AG09319 (cell line): ENCODE measurements at places on chromosomes 3 and 15.

DNA sequence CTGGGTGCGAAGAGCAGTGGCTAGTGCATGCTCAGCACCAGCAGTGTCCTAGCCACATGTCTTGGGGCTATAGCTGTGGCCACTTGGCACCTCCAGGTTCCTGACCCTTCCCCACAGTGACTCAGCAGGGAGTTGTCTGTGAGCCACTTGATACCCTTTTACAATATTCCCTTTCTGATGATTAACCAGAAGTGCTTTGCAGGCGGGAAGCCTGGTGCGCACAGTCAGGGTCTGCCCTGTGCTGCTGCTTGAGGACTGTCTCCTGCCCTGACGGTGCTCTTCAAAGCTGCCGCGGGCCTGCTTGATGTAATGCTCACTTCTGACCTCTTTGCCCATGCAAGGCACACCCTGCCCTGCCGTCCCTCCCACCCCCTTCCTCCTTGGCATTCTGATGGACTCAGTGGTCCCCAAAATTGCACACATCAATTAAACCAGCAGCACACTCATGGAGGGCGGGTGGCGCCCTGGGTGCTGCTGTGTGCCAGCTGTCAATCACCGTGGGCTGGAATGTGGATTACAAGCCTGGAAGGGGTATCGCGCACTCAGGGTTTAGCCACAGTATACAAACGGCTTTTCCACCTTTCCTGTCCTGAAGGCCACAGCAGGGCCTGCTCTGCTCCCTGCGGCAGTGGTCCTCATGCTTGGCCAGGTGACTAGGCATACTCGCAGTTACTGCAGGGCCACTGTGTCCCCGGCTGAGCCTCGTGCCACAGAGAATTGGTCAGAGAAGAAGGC is 40.9 kb upstream of the PCSK6 start:
- no peak for DNase-seq

- peak; percentile 24 for DNase-seq
Measured at GRCh38 chr3:36868614-36869436, 76.0 kb downstream of the TRANK1 start.

GRCh38 chr15:82371656-82372055 is 22.4 kb upstream of the GOLGA6L10 start:
- DNase-seq: no peak

GRCh38 chr3:73041537-73041936 is 19.9 kb upstream of the EBLN2 start:
- DNase-seq: no peak

GRCh38 chr3:25430287-25430934 is 2.3 kb downstream of the RARB start:
- no peak for DNase-seq
